ENCODE measurements at places on chromosomes 11 and 22.

DNA sequence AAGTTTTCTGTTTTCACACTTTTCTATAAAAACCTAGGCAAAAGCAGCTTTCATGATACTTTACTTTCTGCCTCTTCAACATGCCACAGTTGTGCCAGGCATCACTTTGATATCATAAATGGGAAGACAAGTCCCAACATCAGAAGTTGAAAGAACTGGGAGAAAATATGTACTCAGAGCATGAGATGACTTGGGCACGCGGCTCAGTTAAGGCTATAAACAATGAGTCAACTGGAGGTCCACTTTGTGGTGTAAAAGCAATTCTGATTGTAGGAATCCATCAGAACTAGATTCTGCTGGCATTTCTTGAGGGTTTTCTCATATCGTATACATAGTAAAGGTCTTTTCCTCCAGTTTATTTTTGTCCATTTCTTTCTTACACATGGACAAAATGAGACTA, 109.7 kb upstream of the USP47 start:
- DNase-seq = no peak

DNA sequence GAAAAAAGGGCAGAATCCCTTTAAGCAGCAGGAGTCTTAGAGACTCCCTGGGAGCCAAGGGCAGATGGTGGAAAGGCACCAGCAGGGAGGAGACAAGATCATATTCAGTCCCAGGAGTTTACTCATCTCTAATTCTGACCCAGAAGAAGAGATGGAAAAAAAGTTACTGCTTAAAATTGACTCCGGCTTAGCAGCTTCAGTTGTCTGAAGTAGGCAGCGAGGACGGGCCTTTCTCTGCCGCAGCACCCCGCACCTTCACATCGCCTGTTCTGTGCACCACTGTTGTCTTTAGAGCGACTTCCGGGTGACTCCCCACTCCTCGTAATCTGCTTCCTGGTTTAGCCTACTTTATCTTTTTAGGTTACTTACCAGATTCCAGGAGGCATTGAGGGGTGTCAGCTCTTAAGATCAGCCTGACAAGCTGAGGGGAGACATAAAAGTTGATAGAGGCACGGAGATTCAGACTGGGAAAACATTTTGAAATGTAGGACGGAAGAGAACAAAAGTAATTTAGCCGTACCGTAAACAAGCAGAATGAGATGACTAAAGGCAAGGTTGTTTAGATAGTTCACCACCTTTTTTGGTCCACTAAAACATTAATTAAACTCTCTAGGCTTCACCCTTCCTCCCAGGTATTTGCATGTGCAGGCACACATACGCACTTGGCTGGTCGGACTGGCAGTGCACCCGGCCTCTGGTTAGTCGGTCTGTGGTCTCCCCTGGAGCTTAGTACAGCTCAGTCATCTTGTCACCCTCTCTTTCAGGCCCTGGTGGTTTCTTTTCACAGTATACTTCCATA, 74.3 kb downstream of the CECR2 start:
- no peak for DNase-seq

DNA sequence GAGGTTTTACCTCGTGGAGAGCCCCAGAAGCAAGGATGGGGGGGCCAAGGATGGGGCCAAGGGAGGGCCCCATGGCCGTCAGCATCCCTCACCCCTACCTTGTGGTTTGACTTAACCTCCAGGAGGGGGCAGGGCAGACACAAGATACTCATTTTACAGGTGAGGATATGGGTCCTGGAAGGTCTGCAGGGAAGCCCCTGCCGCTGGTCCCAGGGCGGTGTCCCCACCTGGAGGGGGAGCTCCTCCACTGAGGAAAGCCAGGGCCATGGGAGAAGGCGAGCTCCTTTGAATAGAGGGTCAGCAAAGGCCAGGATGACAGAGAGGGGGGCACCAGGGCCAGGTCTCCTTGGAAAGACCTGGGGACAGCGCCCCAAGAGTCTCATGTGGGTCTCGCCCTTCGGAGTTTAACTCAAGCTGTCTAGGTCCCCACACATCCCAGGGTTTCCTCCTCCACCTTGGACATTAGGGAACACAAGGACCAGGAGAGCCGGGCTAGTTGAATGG, 5.9 kb upstream of the ADORA2A start:
- no peak for DNase-seq

DNA sequence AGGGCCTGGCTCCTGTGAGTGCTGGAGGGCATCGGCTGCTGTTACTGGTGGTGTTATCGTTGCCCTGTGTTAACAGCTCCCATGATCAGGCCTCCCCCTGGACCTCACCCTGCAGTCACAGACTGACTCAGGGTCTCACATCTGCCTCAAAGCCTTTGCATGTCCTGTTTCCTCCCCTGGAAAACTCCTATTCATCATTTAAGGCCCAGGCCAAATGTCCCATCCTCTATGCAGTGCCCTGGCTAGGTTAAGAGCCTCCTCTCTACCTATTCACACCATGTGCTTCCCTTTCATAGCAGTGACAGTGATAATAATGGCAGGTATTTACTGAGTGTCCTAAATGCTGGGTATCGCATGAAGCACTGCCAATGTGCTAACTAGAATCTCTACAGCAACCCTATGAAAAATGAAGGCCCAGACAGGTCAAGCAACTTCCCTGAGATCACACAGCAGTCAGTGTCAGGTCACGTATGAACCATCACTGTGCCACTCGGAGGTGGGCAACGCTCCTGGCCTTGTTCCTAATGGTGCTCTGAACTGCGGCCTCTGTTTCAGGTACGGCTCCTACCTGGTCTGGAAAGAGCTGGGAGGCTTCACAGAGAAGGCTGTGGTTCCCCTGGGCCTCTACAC, 9.3 kb downstream of the TSPO start:
- DNase-seq = no peak

DNA sequence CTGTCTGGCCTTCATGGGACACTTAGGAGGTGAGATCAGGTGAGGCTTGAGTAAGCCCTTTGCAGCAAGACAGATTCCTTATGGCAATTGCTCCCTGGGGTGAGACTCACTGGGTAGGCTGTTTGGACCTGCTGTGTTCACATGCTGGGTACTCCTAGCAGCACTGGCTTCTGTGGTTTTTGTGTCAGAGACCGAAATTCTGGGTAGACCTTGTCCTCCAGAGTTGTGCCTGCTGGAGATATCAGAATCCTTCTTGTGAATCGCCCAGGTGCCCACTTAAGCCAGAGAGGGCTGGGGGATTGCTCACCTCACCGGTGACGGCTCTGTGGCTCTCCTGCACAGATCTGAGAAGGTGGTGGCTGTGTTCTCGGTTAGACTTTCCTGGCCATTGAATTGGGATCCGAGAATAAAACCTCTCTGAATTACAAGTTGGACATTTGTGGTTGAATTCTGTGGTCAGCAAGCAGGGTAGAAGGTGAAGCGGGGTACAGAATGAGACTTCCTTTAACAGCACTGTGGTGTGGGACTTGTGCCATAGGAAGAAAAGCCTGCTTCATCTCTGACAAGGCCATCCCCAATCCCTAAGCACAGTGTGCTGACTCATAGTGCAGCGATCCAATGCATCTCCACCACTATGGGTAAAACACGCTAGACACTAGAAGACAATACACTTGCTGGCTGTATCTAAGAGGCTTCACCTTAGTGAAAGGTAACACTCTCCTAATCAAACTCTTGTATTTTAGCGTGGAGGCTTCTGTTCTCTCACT, 52.5 kb upstream of the TTC12 start:
- no peak for DNase-seq

DNA sequence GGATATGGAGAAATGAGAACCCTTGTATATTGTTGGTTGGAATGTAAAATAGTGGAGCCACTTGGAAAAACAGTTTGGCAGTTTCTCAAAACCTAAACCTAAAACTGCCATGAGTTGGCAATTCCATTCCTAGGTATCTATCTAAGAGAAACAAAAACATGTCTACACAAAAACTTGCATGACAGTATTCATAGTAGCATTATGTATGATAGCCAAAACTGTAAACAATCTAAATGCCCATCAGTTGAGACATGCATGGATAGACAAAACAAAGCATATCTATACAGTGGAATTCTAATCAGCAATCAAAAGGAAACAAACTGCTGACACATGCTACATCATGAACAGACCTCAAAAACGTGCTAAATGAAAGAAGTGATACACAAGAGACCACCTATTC, 34.9 kb downstream of the TRAF6 start:
- no peak for DNase-seq
